ENCODE measurements at places on chromosomes 2 and 18.

- DNase-seq, result no peak
Observed at GRCh38 chr18:58844871-58845270, 19.8 kb upstream of the ZNF532 start.

DNA sequence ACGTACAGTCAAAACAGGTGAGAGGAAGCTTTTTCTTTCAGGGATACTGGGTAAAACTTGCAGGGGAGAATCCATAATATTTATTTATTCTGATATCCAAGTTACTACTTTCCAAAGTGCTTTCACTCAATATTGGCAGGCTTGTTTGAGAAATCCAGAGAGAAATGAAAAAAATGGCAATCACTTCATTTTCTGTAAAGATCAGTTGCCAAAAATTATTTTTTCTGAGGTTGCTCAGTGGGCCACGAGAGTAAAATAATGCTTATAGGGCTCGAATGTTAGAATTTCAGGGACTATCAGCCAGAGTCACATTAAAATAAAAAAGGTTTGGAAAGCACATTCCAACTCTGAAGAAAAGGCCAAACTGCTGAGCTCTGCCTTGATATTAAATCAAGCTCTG is 324.6 kb upstream of the RND3 start:
- DNase-seq, result no peak

DNA sequence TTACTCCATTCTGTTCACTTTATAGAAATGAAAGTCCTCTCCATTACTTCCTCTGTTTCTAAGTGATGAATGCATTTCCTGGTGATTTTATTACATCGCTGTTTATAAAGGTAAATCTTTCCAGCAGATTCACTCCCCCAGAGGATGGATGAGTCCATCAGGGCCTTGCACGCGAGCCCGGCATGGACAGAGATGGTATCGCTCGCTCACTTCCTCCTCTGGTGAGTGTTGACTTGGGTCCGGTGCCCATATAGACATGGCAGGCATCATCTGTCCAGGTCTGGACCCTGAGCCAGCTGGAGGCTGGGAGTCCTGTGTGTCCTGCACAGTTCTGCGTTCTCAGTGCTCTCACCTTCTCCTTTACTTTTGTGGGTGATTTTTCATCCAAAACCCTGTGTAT is 733.6 kb upstream of the SALL3 start:
- no peak for DNase-seq

DNA sequence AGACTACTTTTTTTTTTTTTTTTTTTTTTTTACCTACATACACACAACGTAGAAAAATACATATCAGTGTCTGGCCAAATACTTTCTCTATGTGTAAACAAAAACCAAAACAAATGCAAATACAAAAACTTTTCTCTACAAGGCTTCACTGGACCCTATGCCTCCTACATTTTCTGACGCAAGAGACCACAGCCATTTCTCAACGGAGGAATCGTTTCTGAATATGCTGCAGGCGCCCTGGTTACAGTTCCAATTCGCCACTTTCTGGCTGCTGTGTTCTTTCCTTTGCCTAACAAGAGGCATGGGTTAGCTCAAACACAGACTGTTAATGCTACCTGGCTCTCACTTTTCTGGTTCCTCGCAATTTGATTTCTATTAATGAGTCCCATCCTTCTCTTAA is 96.4 kb downstream of the EPB41L3 start:
- no peak for DNase-seq

GRCh38 chr2:232438091-232438490 is 17.9 kb upstream of the ALPI start:
- DNase-seq, result no peak

Data from AG20443 (cell line).